ENCODE measurements at places on chromosomes 4 and X.
A peak's percentile ranks its signal among the peaks of the same experiment; 100 is the strongest.

DNA sequence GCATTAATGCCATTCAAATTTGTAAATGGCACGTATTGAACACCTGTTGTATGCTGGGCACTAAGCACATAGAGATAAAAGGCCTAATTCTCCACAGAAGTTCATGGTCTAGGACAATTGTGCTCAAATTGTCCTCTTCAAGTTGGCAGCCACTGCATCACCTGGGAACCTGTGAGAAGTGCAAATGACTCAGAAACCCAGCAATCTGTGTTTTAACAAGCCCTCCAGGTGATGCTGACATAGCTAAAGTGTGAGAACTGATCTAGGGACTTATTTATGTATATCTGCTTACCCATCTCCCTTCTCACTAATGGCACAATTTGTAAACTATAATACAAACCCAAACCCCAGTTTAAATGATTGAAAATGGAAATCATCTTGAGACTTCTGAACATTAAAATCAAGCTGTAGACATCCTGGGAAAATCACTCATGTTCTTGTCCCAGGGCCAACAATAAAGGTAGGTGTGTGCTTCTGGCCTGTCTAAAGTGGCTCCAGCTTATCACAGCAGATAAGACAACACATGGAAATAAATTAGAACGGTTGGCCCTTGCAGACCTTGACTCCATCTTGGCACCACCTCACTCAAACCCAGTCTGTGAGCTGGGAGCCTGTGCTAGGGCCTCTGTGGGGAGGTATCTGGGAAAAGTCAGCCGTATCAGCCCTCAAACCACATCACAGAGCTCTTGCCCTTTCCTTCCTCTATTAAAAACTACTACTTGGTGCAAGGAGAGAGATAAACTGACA lies 46.8 kb downstream of the UCHL1 start:
- no peak for DNase-seq

DNA sequence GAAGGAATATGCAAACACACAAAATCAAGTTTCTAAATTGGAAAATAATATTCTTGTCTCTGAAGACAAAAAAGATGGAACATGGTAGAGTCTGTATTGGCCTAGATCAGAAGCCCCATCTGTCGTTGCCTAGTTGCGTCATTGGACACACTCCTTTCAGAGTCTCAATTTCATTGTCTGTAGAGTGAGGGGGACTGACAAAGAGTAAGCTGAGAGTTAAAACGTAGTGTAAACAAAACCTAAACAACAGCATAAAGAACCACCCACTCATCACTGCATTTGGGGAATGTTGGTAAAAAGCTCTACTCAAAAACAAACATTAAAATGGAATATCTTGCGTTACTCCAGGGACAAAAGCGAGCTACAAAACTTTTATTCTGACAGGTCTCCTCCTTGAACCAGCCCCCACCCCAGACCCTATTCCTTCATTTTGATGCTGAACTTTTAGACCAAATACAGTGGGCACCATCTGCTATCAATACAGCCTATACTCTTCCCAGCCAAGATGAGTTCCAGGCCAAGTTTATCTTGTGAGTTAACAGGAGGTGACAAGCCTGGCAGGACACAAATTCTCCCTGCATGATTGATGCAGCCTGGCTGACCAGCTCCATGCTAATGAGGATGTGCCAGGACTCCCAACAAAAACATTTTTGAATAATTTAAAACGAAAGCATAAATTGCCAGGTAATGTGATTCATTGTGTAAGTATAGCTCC lies 125.2 kb downstream of the COL25A1 start:
- no peak for DNase-seq

DNA sequence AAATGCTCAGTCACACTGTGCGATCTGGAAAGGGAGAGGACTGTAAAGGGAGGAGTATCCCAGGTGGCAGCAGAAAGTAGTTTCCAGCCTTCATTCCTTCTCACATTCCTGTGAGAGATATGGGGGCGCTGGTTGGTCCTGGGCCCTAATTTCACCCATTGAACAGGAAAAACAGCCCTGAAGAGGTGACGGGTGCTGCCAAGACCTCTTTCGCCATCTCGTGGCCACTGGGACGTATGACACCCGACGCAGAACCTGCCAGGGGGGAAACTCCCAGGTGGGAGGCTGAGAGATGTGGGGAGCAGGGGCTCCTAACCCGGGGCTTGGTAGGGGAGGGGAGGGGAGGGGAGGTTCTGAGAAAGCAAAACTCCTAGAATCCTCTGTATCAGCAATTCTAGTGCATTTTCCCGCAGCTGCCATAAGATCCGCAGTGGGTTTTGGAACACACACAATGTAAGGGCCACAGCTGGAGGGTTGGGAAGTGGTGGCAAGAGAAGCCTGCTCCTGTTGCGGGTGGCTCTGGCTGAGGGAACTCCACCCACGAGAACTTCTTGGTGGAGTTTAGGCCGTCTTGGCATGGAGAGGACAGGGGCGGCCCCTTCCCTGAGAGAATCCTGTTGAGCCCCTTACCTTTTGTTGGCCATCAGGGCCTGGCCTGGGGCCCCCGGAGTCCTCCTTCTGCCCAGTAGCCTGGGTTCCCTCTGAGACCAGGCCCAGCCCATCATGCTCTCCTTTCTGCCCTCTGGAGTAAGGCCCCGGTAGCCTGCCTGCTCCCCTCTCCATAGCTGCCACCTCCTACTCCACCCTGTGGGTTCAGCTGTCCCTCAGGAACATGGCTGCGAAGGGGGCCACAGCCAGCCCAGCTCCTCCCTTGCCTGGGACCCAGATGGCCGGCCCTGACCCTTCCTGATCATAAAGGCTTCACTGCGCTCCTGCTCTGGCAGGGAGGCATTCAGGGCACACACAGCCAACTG lies 134.1 kb downstream of the OR13H1 start:
- no peak for DNase-seq

GRCh38 chr4:129092631-129093190 lies 628 bp downstream of the SCLT1 start:
- no peak for DNase-seq

DNA sequence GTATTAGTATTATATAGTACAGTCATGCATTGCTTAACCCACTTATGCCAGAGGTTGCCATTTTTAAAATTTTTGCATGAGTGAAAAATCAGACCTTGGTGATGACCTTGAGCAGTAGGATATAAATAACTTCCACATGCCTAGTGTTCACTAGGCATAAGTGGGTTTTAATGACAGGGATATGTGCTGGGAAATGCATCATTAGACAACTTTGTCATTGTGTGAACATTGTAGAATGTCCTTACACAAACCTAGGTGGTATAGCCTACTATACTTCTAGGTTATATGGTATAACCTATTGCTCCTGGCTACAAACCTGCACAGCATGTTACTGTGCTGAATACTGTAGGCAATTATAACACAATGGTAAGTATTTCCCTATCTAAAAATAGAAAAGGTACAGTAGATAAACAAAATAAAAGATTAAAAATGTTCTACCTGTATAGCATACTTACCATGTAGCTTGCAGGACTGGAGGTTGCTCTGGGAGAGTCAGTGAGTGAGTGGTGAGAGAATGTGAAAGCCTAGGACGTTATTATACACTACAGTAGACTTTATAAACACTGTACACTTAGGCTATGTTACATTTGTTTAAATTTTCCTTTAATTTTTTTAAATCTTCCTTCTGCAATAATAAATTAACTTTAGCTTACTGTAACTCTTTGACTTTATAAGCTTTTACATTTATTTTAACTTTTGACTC lies 326.7 kb downstream of the ANK2 start:
- no peak for DNase-seq

DNA sequence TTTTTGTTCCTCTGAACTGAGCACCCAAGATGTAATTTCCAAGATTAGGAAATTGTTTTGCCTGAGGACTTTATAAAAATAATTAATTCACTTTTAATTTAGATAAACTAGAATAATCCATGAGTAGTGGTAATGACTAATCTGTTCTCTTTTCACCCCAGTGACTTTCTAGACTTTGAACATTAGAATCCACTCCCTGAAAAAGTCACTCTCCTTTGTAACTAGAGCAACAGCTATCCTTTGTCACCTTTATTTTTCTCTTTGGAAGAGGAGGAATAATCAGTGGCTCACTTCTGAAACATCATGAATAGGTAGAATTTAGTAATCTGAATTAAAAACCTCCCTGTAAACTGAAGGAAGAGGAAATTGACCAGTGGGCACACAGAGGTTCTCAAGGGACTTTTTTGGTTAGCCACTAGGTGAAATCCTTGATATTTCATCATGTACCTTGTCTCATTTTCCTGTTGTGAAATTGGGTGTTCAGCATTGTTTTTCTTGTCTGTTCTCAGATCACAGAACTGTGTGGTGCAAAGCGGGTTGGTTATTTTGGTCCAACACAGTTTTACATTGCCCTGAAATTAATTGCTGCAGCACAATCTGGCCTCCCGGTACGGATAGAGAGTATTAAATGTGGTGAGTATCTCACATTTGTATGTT lies 59.4 kb downstream of the REPS2 start:
- DNase-seq, result no peak

DNA sequence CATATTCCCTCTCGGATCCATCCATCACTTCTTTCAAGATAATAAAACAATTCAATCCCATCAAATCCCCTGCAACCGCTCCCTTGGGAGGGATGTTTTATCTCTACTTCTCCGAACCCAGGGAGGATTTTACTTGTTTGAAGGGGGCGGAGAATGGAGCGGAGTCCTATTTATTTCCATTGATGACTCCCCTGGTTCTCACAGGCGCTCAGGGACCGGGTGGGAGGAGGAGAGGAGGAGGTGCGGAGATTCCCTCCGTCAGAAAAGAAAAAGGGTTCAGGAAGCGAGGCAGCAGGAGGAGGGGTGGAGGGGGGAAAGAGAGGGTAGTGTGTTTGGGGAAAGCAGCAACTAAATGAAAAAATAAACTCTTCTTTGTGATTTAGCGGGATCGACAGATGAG lies 2.1 kb downstream of the NDNF start:
- DNase-seq, result no peak

- DNase-seq, result no peak
Measured at GRCh38 chrX:150371877-150372276, 8.8 kb downstream of the MAMLD1 start.

DNA sequence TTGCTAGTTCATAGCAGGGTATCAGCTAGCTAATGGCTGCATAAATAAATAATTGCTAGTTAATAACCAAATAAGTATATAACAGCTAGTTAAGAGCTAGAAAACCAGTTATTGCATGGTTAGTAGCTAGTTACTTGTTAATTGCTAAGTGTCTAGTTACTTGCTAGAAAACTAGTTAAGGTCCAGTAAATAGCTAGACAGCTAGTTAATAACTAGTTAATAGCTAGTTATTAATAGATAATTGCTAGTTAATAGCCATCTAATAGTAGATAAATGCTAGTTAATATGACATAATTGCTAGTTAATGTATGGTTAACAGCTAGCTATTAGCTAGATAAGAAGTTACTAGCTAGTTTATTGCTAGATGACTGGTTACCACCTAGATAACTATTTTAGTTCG lies 629.9 kb upstream of the CT83 start:
- no peak for DNase-seq

DNA sequence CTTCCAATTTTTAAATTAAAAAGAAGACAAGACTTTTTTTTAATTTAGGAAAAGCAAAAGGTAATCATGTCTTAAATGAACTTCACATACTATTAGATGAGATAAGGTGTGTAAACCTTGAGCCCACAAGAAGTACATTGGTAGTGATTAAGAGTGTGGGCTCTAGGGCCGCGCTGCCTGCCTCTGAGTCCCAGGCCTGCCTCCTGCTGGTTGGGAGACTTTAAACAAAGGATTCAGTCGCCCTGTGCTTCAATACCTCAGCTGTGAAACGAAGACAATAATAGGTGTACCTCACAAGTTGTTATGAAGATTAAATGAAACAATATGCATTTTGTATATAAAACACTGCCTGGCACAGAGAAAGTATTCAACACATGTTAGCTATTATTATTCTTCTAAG lies 95.9 kb upstream of the MYOZ2 start:
- no peak for DNase-seq

DNA sequence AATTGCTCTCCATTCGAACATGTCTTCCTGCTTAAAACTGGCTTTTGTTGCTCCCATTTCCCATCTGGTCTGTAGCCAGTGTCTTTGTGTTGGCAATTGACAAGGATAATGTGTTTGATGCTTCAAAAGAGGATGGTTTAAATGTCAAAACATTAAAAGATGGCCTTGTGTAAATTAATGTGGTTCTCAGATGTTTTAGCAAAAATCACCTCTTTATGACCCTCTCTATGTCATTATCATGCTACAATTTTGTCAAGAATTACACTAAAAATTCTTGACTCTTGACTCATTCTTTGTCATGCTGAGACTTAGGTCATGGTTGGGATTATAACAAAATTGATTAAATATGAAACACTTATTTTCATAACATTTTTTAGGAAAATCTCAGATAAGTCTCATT lies 47.4 kb downstream of the TMEM131L start:
- DNase-seq, result no peak

DNA sequence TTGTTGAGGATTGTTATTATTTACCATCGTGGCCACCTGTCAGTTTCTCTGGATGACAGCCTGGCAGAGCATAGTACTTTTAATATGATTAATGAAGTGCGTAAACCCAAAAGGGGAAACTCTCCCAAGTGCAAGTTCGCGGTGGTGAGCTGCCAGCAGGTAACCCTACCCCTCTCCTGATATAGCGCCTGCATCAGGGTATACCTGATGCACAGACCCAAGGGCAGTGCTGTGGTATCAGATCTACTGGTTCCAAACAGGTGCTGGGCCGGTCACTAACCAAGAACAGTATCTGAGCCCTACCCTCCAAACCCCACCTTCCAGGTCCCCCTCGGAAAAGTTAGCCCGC lies 1.6 kb downstream of the RNF150 start:
- DNase-seq, result no peak

DNA sequence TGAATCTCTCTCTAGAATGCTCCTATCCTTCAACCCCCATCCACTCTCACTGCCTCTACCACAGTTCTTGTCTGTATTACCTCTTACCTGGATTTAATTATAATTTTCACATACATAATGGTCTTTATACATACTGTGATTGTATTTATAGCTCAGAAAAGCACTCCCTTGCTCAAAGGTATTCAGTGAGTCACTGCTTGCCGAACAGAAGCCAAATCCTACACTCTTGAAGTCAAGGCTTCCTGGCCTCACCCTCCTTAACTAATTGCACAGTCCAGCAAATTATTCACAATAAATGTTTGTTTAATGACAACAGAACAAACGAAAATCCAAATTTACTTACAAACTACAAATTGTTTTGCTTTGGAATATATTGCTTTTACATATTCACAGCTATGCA lies 159.5 kb downstream of the KLHL13 start:
- DNase-seq, result no peak

GRCh38 chrX:39309721-39310152 lies 508.5 kb downstream of the MID1IP1 start:
- peak; percentile 21 for DNase-seq

Measured in activated naive CD4-positive, alpha-beta T cell treated with anti-CD3 and anti-CD28 coated beads, Interleukin-2, amount 50 U/mL, for 72 hours (primary cell).